ENCODE measurements at places on chromosomes 13 and 19.
A peak's percentile ranks its signal among the peaks of the same experiment; 100 is the strongest.

DNA sequence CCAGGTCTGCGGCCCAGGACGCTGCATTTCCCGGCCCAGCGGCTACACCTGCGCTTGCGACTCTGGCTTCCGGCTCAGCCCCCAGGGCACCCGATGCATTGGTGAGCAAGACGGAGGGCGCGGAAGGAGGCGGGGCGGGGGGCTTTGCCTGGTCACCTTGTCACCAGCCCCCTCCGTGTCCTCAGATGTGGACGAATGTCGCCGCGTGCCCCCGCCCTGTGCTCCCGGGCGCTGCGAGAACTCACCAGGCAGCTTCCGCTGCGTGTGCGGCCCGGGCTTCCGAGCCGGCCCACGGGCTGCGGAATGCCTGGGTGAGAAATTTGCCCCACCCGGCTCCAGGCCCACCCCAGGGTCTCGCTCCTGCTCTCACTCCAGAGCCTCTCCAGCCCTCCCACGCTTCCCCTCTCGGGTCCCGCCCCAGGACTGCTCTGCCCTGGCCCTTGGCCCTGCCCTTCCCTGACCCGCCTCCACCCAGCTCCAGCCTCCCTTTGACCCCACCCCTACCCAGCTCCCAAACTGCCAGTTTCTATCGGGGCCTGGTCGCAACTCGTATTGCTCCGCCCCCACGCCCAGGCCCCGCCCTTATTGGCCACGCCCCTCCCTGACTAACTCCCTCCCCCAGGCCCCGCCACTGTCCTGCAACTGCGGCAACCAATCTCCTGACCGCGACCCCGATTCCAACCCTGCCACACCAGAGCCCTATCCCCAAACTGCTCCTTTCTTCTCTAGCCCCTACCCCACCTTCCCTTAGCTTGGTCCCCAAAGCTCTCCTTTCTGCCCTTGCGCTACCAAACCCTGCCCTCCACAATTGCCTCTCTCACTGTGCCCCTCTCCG lies 8.6 kb downstream of the LTBP4 start:
- DNase-seq: peak; percentile 82

GRCh38 chr13:39893808-39894207 lies 238.3 kb downstream of the COG6 start:
- no peak for DNase-seq

DNA sequence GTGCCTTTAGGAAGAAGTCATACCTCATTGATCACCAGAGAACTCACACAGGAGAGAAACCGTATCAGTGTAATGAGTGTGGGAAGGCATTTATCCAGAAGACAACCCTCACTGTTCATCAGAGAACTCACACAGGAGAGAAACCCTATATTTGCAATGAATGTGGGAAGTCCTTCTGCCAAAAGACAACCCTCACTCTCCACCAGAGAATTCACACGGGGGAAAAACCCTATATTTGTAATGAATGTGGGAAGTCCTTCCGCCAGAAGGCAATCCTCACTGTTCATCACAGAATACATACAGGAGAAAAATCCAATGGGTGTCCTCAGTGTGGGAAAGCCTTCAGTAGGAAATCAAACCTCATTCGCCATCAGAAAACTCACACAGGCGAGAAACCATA lies 21.9 kb downstream of the ZNF382 start:
- no peak for DNase-seq

- no peak for DNase-seq
Measured at GRCh38 chr13:23778002-23778652, 111.1 kb downstream of the MIPEP start.

DNA sequence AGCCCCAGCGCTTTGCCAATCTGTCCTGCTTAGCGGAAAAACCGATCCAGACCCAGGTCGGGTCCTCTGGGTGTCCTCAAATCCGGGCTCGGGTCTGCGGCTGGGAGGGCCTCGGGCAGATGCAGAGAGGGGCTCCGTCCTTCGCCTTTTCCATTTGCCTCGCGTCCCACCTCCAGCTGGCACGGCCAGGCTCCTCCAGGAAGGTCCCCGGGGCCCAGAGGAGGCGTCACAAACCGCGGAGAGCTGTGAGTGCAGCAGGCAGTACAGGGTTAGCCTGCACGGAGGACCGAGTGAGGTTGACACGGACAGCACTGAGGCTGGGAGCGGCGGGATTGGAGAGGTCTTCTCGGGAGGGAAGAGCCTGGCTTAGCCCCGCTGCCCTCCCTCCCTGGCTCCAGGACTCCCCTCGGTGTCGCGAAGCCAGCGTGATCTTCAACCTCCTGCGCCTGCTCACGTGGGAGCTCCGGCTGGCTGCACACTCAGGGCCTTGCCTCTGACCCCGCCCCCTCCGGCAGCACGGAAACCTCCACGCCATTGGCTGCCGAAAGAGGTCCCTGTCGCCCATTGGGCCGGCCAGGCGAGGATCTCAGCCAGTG lies 2.8 kb upstream of the IFNL2 start:
- DNase-seq: no peak

GRCh38 chr13:75867379-75868117 lies 231.4 kb downstream of the LMO7 start:
- DNase-seq: no peak

DNA sequence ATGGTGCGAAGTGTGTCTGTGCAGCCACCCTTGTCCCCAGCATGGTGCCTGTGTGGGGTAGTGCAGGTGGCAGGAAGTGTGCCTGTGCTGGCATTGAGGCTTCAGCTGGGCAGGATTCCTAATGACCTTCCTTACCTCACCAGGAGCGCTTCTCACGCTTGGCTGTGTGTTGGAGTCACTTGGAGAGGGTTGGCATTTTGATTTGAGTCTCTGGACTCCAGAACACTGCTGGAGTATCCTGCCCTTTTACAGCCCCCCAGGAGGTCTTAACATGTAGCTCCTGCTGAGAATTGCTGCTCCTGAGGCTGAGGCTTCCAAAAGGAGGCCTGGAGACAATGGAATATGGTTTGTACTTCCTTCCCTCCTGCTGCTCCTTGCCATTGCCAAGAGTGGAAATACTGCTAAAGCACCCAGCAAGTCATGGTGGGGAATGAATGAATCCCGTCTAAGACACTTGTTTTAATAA lies 87.1 kb downstream of the ARHGEF7 start:
- DNase-seq: no peak

DNA sequence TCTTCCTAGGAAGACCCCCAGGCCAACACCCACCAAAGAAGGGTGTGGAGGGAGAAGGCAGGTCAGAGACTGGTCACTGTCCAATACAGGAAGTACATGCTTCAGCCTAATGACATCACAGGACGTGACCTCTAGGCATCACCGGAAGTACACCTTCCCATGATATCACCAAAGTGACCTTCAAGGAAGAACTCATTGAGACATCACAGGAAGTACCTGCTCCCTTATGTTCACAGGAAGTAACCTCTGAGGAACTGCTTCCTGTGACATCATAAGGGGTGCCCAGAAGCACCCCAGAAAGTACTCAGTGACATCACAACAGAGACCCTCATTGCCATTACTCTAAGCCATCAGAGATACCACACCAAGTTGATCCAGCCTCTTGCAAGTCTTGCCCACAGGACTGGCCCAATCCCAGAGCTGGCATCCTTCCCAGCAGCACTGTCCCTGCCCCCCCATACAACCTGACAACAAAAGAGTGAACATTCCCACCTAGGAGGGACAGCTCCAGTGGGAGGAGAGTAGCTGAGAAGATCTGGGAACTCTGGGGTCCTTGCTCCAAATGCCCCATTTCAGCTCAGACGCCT lies 24.2 kb upstream of the NANOS2 start:
- no peak for DNase-seq

DNA sequence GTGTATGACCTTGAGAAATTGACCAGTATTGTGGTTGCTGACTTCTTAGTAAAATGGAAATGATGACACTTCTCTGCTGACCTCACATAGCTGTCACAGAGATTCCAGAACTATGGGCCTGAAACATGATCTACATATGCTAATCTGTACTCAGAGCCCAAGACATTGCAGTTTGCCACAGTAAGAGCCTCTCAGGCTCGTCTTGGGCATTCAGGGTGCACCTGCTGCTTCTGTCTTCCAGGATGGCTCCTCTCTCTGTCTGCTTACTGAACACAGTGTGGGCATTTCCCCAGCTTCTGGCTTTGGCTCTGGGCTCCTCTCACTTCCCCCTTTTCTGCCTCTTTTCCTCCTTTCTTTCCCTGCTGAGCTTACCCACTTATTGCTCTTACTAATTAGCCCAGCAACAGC lies 22.3 kb upstream of the SLC46A3 start:
- no peak for DNase-seq

DNA sequence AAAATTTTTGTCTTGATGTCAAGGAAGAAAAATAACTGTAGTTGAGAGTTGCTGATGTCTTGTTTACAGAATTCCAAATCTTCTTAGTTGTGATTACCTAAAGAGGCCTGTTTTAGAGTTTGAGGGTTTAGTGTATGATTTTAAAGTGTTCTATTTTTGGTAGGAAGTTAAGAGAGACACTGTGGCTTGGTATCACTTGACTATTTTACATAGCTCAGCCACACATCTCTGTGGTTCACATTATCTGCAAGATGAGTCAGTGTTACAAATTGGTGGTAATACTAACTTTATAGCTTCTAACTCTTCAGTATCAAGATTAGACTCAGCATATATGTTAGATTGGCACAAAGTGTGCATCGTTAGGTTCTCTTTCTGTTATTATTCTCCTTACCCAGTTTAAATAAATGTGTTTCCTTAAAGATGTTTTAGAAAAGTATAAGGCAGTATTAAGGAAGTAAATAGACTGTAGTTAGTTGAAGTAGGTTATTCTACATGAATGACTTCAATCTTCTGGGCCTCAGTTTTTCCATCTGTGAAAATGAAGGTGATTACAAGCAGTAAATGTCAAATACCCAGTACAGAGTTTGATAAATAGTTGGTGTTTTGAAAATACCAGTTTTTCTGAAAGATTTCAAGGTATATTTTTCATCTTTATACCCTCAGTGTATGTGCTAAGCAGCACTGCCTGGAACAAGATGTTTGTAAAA lies 33.4 kb downstream of the COG6 start:
- DNase-seq: no peak

DNA sequence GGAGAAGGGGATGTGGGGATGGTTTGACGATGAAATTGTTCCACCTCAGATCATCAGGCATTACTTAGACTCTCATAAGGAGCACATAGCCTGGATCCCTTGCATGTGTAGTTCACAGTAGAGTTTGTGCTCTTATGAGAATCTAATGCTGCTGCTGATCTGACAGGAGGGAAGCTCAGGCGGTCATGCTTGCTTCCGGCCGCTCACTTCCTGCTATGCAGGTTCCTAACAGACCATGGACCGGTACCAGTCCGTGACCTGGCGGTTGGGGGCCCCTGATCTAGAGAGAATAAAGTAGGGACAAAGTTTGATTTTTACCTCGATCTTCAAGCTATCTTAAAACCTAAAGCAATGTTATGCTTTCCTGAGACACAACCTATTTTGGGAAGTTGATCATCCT lies 373.8 kb upstream of the ARGLU1 start:
- no peak for DNase-seq

DNA sequence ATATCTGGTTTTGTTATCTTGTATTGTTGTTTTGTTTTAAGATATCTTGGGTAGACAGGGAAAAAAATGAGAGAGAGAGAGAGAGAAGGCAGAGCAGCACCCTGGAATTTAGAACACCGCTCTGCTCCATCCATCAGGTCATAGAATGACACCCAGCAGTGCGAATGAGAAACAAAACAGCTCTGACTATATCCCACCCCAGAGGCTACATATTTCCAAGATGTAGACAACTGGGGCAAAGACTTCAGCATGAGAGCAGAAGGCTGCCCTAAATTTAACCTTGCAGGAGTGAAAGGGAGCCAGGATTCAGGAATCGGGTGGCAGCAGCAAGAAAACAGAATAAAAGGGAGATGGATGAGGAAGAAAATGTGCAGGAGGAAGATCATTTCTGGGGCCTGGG lies 46.5 kb downstream of the TNFSF13B start:
- no peak for DNase-seq

- DNase-seq: no peak
Measured at GRCh38 chr19:16585094-16585801, 13.0 kb upstream of the SLC35E1 start.

DNA sequence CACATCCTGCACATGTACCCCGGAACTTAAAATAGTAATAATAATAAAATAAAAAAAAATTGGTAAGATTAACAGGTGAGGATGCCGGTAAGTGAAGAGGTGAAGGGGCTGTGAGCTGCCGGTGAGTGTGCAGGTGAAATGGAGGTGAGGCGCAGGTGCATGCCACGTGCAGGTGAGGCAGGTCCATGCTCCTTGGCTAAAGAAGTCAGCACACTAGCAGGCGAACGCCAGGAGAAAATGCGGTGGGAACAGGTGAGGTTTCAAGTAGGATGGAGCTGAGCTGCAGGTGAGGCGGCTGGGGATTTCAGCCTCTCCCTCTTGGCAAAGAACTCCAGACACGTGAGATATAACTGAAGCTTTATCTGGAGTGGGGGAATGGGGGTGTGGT lies 7.5 kb upstream of the TNFSF14 start:
- no peak for DNase-seq

GRCh38 chr13:113787694-113788093 lies 28.7 kb downstream of the TMEM255B start:
- DNase-seq: no peak

DNA sequence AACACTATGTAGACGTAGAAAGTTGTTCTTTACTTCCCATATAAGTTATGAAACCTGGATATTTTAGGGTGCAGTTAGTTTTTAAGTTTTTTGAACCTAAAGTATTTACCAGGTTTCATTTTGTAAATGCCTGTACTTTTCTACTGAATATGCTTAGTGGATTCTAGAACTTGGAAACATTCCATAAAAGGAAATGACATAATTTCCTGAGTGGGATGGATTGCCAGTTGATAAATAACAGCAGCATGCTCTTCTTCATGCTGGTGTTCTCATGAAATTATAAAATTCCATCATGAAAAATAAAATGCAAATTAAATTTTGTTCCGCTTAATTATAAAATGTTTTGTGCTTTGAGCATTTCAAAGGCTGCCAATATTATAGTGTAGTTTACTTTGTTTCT lies 362.2 kb upstream of the PCDH20 start:
- no peak for DNase-seq

DNA sequence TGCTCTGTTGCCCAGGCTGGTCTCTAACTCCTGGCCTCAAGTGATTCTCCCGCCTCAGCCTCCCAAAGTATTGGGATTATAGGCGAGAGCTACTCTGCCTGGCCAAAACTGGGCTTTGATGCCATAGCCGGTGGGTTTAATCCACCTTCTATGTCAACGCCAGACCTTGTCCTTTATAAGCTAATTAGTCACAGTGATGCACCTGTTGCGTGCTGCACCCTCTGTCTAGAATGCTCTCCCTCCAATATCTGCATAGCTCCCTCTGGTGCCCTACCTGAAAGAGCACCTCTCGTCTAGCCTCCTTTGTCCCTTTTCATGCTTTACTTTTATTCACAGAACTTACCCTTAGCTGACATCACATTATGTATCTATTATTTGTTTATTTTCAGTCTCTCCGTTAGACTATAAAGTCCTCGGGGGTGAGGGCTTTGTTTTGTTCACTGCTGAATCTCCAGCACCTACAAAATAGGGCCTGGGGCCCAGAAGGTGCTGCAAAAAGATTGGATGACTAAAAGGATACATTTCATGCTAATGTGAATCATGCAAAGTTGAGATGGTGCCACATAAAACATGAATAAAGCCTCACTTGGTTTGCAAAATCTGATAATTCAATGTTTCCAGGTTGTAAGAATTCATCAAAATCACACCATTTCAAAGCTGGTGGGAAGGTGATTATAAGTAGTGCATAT lies 148.1 kb downstream of the USP12 start:
- DNase-seq: no peak
